Stromal cell of bone marrow (primary cell): ENCODE measurements at places on chromosomes 1 and 21.

- no peak for DNase-seq
Observed at GRCh38 chr1:104797982-104798381, 1048.3 kb downstream of the AMY1C start.

- DNase-seq = no peak
Observed at GRCh38 chr1:227558732-227559262, 4.6 kb upstream of the ZNF678 start.

DNA sequence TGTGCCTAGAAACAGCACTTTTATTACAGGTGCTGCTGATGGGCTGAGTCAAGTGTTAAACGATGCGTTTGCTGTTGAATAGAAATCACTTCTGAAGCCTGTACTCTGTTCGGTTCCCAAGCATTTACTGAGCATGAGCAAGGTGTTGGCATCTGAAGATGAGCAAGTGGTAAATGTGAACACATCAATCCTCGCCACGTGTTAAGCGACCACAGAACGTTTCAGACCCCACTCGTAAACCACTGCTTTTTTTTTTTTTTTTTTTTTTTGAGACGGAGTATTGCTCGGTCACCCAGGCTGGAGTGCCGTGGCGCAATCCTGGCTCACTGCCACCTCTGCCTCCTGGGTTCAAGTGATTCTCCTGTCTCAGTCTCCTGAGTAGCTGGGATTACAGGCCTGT lies 241.2 kb downstream of the SETD4 start:
- DNase-seq = no peak

- no peak for DNase-seq
Observed at GRCh38 chr21:32474179-32475059, 61.9 kb downstream of the EVA1C start.
